IMR-90 (cell line): ENCODE measurements at places on chromosomes 4 and X. TPM values are rescaled to one million over a fixed set of nuclear protein-coding genes. Genes with fewer than 3 reads are reported as not detected.

Gene HMGB3
- 14.7 and 23.3 TPM in 2 replicates for total RNA-seq

Gene RRH
- not detected in 2 replicates for total RNA-seq

Gene FGF13
- under 0.01 and 0.18 TPM in 2 replicates for total RNA-seq

Gene SHROOM4
- 2.2 TPM in 2 replicates for total RNA-seq

- DNase-seq: no peak
- H3K36me3 ChIP-seq: peaks cover 9% of the 10 kb centered on the region
- no peak overlapping the region for H3K27ac ChIP-seq
- H3K4me3 ChIP-seq: no peak overlapping the region
- peaks cover 18% of the 10 kb centered on the region for H3K4me1 ChIP-seq
Measured at GRCh38 chr4:7037425-7037824, 5.7 kb upstream of the TADA2B start.

DNA sequence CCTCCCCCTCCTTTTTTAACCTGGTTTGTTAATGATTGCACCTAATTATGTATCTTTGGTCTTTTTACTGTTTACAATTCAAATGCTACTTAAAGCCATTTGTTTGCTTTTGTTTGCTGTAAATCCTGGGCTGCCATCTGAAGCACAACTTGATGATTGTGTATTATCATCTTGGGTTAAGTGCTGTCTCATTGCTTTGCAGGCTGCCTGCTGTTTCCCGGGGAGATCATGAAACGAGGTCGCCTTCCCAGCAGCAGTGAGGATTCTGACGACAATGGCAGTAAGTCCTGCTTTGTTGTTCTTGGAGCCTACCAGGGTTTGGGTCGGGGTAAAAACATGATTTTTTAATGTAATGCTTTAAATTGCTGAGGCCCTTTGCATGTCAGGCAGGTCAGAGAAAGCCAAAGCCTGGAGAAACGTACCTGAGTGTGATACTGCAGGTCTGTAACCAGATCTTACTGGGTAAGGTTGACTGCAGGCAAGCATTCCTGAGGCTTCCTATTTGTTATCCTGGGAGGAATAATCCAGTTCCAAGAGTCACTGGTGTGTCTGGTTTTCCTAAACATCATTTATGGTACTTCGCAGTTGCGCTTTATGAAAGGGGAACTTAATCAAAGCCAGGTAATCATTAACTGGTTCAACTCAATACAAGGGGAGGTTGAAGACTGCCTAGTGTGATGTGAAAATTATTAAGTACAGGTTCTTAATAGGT lies 22.2 kb downstream of the JADE1 start:
- peaks cover 16% of the 10 kb centered on the region for H3K4me1 ChIP-seq
- H3K27me3 ChIP-seq: no peaks in the 10 kb centered on the region
- DNase-seq: peak; percentile 57
- H3K27ac ChIP-seq: peak overlapping the region; percentile 26
- peaks cover 15% of the 10 kb centered on the region for H3K36me3 ChIP-seq
- no peak overlapping the region for H3K4me3 ChIP-seq

GRCh38 chrX:19840899-19841648 lies 46.3 kb downstream of the SH3KBP1 start:
- no peaks in the 10 kb centered on the region for H3K27me3 ChIP-seq
- DNase-seq: no peak
- H3K4me3 ChIP-seq: no peak overlapping the region
- no peaks in the 10 kb centered on the region for H3K4me1 ChIP-seq

- peaks cover 3% of the 10 kb centered on the region; the same call in 1 of the 2 replicates for H3K36me3 ChIP-seq
- peak overlapping the region; percentile 73 for H3K27ac ChIP-seq
- H3K27me3 ChIP-seq: no peaks in the 10 kb centered on the region
- peak overlapping the region; percentile 50 for H3K4me3 ChIP-seq
Measured at GRCh38 chrX:3815896-3816664, 102.6 kb upstream of the PRKX start.

- peak; percentile 75 for DNase-seq
- H3K4me1 ChIP-seq: peaks cover 3% of the 10 kb centered on the region; the same call in 1 of the 2 replicates
- peak overlapping the region; percentile 49 for H3K4me3 ChIP-seq
- no peaks in the 10 kb centered on the region for H3K36me3 ChIP-seq
Measured at GRCh38 chrX:56763556-56764152, 34.6 kb downstream of the NBDY start.

GRCh38 chrX:46630141-46630540 lies 56.6 kb downstream of the CHST7 start:
- peaks cover 16% of the 10 kb centered on the region for H3K4me1 ChIP-seq
- no peak overlapping the region for H3K4me3 ChIP-seq
- no peaks in the 10 kb centered on the region for H3K36me3 ChIP-seq

DNA sequence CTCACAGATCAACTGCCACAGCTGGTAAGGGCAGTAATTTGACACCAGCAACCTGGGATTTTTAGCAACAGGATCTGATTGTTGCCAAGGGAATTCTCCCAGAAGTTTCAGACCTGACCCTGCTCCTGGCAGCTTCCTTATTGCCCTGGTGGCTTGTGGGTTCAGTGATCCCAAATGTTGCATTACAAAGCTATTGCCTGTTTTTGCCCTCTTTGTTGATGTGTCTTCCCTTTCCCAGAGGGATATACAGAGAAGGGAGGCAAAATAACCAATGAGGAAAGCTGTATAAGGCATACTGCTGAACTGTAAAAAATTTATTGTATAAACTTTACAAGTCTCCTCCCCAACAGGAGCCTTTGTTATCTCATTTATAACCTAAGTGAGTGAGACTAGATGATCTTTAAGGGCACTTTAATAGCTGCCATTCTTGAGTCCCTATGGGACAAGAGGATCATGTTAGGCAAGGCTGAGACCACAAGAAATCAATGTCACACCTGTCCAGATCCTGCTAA lies 22.2 kb downstream of the VSIG4 start:
- no peak overlapping the region for H3K27ac ChIP-seq
- no peak overlapping the region for H3K4me3 ChIP-seq
- H3K36me3 ChIP-seq: no peaks in the 10 kb centered on the region

DNA sequence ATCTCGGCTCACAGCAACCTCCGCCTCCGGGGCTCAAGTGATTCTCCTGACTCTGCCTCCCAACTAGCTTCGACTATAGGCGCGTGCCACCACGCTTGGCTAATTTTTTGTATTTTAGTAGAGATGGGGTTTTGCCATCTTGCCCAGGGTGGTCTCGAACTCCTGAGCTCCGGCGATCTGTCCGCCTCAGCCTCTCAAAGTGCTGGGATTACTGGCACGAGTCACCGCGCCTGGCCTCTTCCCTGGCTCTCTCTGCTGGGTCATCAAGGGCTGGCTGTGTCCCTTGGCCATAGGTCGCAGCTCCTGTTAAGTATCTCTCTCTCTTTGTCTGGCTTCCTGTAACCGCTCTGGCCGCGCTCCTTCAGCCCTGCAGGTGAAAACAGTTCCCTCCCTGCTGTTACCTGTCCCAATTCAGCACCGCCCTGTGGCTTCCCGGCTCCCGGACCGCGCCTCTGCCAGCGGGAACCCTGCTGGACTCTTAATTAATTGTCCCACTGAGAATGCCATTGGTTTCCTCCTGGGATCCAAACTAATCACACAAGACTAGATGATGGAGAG lies 1.3 kb upstream of the RGS12 start:
- peaks cover 5% of the 10 kb centered on the region; the same call in 1 of the 2 replicates for H3K27me3 ChIP-seq
- no peak for DNase-seq
- H3K4me3 ChIP-seq: peak overlapping the region; percentile 95

DNA sequence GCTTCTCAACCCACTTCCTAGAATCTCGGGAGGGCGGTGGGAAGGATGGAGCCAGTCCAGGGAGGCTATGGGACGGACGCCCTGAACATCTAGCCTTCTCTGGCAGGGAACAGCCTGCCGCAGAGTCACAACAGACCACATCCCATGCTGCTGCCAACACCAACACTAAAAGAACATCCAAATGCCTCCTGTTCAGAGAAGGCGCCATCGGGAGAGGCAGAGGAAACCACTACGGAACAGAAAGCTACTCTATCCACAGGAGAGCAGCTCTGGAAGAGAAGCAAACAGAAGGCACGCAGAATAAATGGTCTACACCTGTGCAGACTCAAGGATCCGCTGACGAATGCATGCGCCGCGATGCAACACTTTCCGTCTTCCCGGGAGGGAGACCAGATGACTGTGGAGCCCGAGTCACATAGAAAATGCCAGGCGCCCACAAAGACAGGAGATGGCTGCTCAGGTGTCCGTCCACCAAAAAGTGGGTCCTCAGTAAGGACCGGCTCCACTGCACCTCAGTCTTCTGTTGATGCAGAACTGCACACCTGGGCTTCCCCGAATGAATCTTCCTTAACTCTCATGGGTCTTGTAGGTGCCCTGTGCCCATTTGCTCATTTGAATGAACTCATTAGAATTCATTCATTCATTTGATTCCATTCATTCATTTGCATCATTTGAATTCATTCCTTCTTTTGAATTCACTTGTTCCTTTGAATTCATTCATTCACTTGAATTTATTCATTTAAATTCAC lies 217.5 kb downstream of the DHRSX start:
- H3K4me3 ChIP-seq: no peak overlapping the region
- H3K27me3 ChIP-seq: no peaks in the 10 kb centered on the region
- no peak for DNase-seq
- H3K36me3 ChIP-seq: peaks cover 2% of the 10 kb centered on the region; the same call in 1 of the 2 replicates
